NCI-H146 (cell line): ENCODE measurements at places on chromosomes 4 and X.

- DNase-seq = peak; percentile 26
These were observed 22.7 kb upstream of the PGRMC2 start for GRCh38 chr4:128310266-128310697.

GRCh38 chr4:173318240-173318639, 15.9 kb downstream of the HMGB2 start:
- DNase-seq = peak; percentile 68

DNA sequence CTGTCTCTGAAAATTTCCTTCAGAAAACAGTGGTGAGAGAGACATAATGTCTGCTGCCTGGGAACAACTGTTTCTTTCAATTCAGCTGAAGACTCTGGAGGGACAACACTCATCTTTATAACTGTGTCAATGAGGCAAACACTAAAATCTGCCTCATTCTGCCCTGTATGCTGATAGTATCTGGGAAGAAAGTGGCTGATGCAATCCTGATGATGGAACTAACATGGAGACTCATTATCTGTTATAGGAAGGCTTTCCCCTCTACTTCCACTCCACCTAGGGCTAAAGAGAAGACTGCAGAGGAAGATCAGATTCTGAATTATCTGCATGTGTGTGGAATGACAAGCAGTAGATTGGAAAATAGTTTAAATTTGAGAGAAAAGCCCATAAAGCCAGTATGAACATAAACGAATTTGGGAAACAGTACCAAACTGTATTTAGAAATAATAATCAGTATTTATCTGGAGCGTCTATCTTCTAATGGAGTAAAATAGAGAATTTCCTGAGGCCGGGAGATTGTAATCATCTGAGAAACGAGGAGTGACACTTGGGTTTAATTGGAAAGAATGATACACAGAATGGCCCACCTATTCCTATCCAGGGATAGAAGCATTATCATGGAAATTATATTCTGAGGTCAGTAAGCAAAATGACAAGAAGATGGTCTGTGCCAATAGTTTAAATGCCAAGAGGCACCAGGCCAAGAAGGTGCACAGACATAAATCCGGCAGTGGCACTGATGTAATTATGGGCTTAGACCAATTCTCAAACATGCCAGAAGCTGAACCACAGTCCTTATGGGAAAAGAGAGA, 85.4 kb downstream of the SHISA3 start:
- no peak for DNase-seq

GRCh38 chrX:15464704-15465103, 28.4 kb downstream of the PIR start:
- DNase-seq = no peak

- DNase-seq = peak; percentile 88
These were observed 30.7 kb upstream of the ATP6AP2 start for GRCh38 chrX:40550066-40550465.

DNA sequence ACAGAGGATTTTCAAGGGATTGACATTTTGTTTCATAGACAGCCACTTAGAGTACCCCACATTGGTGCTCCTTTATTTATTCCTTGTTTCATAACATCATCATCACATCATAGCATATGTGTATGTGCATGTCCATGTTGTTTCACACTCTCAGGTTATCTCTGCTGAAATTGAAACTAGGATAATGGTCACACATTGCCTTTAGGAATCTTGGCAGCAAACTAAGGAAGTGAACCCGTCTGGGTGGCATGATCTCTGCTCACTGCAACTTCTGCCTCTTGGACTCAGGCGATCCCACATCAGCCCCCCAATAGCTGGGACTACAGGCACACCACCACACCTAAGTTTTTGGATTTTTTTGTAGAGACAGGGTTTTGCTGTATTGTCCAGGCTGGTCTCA, 234.2 kb upstream of the ANKRD50 start:
- DNase-seq = no peak

DNA sequence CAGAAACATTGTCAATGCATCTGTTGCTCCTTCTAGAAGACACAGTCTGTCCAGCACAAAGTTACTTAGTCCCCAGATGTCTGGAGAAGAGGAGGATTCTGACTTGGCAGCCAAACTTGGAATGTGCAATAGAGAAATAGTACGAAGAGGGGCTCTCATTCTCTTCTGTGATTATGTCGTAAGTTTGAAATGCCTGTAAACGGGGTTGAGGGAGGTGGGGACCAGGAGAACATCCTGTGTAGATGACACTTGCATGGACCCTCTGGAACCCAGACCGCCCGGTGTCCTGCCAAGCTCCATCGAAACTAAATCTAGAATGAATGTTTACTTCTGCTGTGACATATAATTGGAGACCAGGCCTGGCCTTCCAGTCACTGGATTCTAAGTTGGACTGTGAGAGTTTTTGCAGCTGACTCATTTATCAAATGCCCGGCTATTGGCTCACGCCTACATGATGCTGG, 45.0 kb upstream of the MSANTD1 start:
- no peak for DNase-seq

DNA sequence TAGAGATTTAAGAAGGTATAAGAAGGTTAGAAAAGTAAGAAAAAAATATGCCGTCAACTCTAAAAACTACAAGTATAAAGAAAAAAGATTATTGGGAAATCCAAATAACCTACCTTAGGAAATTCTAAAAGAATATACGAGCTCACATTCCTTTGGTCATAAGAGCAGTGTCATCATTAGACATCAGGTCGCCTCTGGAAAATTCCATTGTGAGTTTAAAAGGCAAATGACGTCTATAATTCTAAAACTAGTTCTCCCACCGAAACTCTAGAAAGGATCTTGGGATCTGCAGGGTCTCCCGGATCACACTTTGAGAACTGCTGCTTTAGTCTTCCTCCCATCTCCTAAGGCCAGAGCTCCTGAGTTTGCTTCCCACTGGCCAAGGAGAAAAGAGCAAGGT, 518 bp upstream of the SAT1 start:
- DNase-seq = no peak

GRCh38 chr4:21830272-21830671, 118.3 kb downstream of the KCNIP4 start:
- DNase-seq = no peak

DNA sequence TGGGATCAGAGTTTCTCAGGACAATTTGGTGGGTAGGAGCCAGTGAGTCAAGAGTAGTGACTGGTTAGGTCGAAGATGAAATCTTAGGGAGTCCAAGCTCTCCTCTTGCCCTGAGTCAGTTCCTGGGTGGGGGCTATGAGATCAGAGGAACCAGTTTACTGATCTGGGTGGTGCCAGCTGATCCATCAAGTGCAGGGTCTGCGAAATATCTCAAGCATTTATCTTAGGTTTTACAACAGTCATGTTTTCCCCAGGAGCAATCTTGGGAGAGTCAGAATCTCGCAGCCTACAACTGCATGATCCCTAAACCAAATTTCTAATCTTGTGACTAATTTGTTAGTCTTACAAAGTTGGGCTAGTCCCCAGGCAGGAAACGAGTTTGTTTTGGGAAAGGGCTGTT, 1833.2 kb upstream of the PCDH7 start:
- DNase-seq = no peak

- peak; percentile 1 for DNase-seq
These were observed 127.2 kb downstream of the FBXW7 start for GRCh38 chr4:152408514-152409327.

GRCh38 chr4:173520921-173521466, 9.0 kb downstream of the HAND2 start:
- no peak for DNase-seq

- DNase-seq = no peak
These were observed 450.7 kb downstream of the HNRNPD start for GRCh38 chr4:81923140-81923539.

DNA sequence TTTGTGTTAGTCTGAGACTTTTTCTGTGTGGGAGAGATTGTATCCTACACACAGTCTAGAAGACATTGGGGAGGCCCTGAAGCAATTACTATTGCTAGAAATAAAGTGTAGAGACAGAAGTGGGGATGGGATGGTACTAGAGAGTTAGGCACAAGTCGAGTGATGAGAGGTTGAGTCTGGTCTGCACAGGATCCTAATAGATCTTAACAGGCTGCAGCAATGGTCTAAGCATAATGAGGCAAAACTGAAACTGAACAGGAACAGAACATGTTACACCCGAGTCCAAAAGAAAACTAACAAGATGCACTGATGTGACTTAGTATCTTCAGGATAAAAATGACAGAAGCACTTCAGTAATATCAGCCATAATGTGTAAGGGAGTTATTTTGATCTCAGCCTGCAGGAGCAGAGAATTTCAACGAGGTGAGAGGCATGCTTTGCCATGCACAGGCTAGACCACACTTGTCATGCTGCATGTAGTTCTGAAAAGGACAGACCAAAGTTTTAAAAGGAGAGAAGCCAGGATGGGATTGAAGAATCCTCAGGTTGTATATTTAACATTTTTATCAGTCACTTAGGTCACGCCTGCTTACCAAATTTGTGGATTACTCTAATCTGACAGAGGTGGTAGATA, 205.8 kb upstream of the BOD1L1 start:
- no peak for DNase-seq

DNA sequence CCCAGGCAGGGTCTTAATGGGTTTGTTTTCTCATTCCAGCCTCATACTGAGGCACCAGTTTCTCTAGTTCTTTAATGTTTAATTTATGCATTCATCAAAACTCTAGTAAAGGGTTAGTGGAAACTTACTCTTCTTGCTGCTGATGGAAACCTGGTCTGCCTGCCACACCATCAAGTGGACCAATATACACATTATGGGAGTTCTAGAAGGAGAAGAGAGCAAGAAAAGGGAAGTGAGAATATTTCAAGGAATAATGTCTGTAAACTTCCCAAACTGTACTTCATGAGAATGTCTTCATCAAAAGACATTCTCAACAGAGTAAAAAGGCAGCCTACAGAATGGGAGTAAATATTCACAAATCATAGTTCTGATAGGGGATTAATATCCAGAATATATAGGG, 20.9 kb upstream of the DHX15 start:
- no peak for DNase-seq

DNA sequence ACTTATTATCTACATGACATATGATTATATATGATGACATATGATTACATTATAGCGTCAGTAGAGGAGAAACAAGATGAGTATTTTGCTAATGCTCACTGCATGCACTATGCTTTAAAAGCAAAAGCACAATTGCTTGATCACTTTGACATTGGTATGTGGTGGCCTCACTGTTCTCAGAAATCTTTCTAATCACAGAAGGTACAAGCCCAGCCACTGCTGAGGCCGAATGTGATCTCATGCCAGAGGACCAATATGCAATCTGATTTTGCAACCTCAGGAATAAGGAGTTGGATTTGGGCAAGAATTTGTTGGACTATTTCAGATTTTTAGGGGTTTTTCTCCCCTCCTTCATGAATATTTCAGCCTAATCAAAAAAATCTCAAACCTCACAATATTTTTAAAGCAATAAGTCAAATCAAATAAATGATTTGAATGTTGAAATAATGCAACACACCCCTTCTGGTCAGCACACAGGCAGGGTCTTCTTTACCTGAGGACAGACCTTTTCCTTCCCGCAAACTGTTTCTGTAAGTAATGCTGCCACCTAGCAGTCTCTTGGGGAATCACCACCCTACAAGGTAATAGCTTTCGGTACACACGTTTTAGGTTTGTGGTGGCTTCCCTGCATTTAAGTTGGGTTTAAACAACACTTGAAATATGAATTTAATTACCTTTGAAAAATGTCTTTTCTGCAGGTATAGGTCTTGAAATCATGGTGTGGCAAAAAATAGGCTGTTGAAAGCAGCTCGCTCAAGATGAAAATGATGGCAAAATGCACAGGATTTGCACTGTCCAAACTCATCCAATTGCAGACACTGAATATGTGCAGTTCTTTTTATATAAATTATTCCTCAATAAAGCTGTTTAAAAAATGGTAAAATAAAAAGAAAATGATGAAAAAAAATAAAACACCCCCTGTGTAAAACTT, 4.8 kb upstream of the CXCL13 start:
- peak; percentile 28 for DNase-seq

GRCh38 chr4:41219421-41219950, 5.1 kb upstream of the APBB2 start:
- DNase-seq = no peak

DNA sequence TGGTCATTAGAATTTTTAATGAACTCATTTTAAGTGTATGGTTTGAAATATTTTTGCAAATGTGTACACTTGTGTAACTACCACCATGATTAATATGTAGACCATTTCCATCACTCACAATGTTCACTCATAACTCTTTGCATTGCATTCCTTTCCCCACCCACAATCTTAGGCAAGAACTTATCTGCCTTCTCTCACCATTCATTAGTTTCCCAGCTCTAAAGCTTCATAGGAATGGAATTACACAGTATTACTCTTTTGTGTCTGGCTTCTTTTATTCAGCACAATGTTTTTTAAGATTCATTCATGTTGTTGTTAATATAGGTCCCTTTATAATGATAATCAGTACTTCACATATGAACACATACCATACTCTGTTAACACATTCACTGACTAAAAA, 106.1 kb downstream of the ARAP2 start:
- no peak for DNase-seq

- no peak for DNase-seq
These were observed 106.3 kb downstream of the AFF1 start for GRCh38 chr4:87041141-87041540.

- no peak for DNase-seq
These were observed 1044.2 kb upstream of the FTHL17 start for GRCh38 chrX:32116047-32116446.

GRCh38 chr4:181595716-181596115, 647.5 kb upstream of the TENM3 start:
- no peak for DNase-seq

GRCh38 chr4:44351069-44351468, 97.5 kb downstream of the KCTD8 start:
- no peak for DNase-seq

- no peak for DNase-seq
These were observed 153.2 kb upstream of the PRDX4 start for GRCh38 chrX:23514082-23514481.

DNA sequence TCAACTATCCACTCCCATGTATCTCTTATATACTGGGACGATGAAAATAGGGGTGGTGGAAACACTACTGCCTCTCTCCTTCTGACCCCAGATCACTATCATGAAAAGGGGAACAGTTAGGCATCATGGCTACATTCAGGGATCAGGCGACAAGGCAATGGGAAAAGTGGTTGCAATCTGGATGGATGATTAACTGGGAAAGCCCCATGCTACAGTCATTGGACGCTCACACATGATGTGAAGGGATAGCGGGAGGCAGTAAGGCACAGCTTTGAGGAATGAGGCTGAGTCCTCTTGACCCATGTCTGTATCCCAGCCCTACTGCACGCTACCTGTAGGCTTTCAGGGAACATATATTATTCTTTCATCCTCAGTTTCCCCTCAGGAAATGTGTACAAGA, 10.2 kb downstream of the GASK1B start:
- no peak for DNase-seq

GRCh38 chr4:115058533-115058932, 54.9 kb downstream of the NDST4 start:
- DNase-seq = no peak
